Neural progenitor cell (in vitro differentiated cells): ENCODE measurements at places on chromosomes 16 and 17. TPM values are rescaled to one million over a fixed set of nuclear protein-coding genes. Genes with fewer than 3 reads are reported as not detected.

AXIN2 gene
- total RNA-seq = 21.8 and 22.0 TPM in 2 replicates

- H3K4me3 ChIP-seq = no peak overlapping the region
- no peaks in the 10 kb centered on the region for H3K36me3 ChIP-seq
- DNase-seq = no peak
- H3K27ac ChIP-seq = no peak overlapping the region
Measured at GRCh38 chr16:3536271-3536731, 35.5 kb downstream of the CLUAP1 start.

DNA sequence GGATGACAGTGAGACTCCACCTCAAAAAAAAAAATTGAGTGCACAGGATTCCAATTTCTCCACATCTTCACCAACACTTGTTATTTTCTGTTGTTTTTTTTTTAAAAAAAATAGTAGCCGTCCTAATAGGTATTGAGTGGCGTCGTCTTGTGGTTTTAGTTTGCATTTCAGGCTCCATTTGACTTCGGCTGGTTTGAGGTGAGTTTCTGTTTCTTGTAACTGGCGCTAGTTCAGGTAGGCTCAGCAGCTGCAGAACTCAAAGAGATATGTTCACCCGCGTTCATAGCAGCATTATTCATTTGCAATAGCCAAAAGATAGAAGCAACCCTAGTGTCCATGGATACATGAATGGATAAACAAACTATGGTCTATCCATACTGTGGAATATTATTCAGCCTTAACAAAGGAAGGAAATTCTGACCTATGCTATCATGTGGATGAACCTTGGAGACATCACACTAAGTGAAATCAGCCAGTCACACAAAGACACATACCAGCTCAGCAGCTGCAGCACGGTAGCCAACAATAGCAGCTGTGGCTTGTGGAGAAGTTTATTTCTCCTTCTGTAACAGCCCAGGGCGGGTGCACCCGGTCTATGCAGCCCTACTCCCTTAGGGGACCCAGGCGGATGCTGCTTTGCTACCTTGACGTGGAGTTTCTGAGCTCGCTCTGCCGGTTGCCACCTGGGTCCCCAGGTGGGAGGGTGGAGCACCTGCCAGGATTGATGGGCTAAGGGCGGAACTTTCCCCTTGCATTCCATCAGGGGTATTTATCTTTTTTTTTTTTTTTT, 44.9 kb downstream of the TMEM235 start:
- DNase-seq = no peak
- peaks cover 27% of the 10 kb centered on the region for H3K4me1 ChIP-seq
- H3K4me3 ChIP-seq = no peak overlapping the region
- H3K27me3 ChIP-seq = no peaks in the 10 kb centered on the region
- H3K27ac ChIP-seq = no peak overlapping the region

DNA sequence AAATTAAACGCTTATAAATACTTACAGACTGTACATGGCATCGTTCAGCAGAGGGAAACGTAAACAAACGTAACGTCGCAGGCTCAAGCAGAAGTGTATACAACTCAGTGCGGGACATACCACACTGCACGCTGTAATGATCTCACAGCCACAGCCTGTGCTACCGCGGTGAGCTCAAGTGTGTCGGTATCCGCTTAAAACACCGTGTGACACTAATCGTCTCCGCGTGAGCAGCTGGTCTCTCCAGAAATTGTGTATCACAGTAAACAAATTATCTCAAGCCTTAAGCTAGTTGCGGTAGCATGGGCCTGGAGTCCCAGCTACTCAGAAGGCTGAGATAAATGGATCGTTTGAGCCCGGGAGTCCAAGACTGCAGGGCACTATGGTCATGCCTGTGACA, 115.3 kb downstream of the ANKRD11 start:
- H3K27ac ChIP-seq = peak overlapping the region; percentile 49
- H3K4me3 ChIP-seq = no peak overlapping the region
- no peaks in the 10 kb centered on the region for H3K36me3 ChIP-seq
- peaks cover 28% of the 10 kb centered on the region for H3K4me1 ChIP-seq

- no peak within 1 kb of the TSS for H3K27ac ChIP-seq
- no peak within 1 kb of the TSS for H3K4me3 ChIP-seq
- H3K4me1 ChIP-seq = peaks cover 18% of the 10 kb centered on the region
- H3K27me3 ChIP-seq = no peaks in the 10 kb centered on the region
Measured at GRCh38 chr16:1096169-1097082, at the start of gene C1QTNF8. Gene C1QTNF8, minus strand, starts transcription at chr16:1096244. Its CDS starts 1,322 bp downstream, at chr16:1094922.

- H3K27ac ChIP-seq = no peak overlapping the region
- H3K4me1 ChIP-seq = peaks cover 9% of the 10 kb centered on the region
- H3K27me3 ChIP-seq = no peaks in the 10 kb centered on the region
- no peak overlapping the region for H3K4me3 ChIP-seq
Measured at GRCh38 chr16:6246266-6246665, 1086.4 kb upstream of the RBFOX1 start.

- no peak overlapping the region for H3K27ac ChIP-seq
- DNase-seq = no peak
- H3K27me3 ChIP-seq = no peaks in the 10 kb centered on the region
Measured at GRCh38 chr16:3774156-3774767, 56.9 kb upstream of the TRAP1 start.

DNA sequence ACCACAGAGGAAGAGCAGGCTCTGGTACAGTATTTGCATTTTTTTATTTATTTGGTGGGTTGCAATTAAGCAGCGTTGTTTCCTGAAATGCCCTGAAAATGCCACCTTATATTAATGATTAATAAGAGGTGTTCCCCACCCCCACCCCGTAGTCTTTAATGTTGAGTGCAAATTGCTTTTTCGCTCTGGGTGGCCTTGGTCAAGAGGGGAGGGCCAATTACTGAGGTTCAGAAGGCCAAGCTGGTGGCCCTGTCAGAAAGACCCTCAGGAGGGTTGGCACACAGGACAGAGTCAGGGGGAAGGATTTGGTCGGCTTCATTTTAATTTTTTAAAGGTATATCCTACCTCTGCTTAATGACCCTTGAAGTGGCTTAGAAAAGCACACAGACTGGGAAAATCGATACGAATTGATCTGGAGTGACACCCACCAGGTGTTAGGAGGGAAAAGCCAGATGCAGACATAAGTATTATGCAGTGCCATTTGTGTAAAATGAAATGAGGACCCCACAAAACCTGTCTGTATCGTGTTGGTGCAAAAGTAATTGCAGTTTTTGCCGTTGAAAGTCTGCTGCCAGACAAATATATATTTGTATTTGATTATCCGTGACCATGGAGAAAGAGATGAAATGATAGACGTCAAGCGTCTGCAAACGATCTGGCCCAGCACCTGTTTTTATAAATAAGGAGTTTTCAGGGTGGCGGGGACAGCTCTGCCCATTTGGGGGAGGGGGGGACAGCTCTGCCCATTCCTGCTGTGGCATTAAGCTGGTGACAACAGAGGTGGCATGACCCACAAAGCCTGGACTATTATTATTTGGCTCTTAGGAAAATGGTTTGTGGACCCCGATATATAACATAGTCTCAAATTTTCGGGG, 143.8 kb upstream of the PLCG2 start:
- peak overlapping the region; percentile 22 for H3K4me3 ChIP-seq

DNA sequence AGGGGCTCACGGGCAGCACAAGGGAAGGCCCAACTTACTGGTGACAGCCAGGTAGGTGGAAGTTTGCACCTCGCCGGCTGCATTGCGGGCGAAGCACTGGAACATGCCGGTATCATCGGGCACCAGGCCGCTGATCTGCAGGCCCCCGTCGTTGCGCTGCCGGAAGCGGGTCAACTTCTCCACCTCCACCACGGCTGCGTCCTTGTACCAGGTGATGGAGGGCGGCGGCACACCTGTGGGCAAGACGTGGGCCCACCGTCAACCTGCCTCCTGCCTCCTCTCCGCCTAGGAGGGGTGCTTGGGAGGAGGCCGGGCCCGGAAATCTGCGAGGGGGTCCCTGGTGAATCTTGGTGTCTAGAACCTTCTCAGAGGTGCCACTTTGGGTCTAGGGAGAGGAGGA, 123.6 kb upstream of the CDC42EP4 start:
- no peaks in the 10 kb centered on the region for H3K36me3 ChIP-seq
- H3K27me3 ChIP-seq = no peaks in the 10 kb centered on the region
- no peak for DNase-seq
- H3K27ac ChIP-seq = no peak overlapping the region
